ENCODE measurements at places on chromosomes 6 and 20.

GRCh38 chr20:47360297-47361056 lies 4.0 kb upstream of the ZMYND8 start:
- DNase-seq = no peak

DNA sequence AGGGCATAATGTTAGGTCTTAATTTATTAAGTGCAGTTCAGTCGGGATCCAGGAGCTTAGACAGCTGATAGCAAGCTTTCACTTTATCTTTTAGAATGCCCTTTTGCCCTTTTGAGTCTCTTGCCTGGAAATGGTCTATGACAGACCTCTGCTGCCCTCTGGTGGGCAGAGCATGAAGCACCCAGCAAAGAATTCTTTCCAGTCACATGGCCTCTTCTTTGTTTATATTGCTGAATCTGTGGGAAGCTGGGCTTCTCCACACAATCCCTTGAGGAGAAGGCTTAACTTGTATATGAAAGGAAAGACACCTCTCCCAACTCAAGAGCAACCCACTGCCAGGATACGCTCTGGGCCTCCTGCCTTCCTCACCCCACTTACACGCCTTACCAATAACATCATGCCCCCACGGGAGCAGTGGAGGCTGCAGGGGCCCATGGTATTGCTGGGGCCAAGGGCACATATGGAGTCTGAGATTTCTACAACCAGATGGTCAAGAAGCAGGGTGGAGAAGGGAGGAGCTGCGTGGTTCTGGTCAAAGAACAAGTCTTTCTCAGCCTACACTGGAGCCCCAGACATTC lies 20.4 kb downstream of the WFDC3 start:
- peak; percentile 82 for DNase-seq

GRCh38 chr6:136685540-136686108 lies 106.7 kb downstream of the MAP3K5 start:
- no peak for DNase-seq

- no peak for DNase-seq
Measured at GRCh38 chr6:43897571-43898302, 127.7 kb downstream of the VEGFA start.

GRCh38 chr20:62028384-62028783 lies 37.3 kb downstream of the TAF4 start:
- DNase-seq = no peak

DNA sequence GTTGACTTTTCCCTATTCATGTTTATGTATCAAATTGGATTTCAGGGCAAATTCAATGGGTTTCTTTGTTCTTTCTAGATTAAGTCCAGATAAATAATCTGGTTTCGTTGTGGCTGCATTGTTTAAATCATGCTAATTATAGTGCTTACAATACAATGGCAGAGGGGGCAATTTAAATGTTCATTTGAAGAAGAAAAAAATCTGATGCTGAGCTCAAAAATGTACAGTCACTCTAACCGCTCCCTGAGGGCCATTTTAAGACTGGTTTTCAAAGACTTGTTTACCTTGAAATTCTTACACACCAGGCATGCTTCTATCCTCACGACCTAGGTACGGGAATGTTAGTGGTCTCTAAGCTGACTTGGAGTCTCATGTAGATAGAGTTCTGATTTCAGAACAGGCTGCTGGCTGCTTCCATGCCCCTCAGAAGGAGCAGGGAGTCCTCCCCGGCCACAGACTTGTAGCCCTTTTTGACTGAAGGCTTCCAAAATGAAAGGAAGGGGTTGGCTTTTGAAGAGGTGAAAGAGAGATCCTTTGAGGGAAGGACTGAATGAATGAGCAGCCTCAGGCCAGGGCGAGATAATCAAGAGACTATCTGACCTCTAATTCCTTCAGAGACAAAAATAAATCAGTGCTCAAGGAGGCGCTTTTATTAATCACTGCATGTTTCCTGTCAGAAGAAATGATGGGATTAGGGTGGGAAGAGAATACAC lies 86.1 kb upstream of the ZNF217 start:
- no peak for DNase-seq

DNA sequence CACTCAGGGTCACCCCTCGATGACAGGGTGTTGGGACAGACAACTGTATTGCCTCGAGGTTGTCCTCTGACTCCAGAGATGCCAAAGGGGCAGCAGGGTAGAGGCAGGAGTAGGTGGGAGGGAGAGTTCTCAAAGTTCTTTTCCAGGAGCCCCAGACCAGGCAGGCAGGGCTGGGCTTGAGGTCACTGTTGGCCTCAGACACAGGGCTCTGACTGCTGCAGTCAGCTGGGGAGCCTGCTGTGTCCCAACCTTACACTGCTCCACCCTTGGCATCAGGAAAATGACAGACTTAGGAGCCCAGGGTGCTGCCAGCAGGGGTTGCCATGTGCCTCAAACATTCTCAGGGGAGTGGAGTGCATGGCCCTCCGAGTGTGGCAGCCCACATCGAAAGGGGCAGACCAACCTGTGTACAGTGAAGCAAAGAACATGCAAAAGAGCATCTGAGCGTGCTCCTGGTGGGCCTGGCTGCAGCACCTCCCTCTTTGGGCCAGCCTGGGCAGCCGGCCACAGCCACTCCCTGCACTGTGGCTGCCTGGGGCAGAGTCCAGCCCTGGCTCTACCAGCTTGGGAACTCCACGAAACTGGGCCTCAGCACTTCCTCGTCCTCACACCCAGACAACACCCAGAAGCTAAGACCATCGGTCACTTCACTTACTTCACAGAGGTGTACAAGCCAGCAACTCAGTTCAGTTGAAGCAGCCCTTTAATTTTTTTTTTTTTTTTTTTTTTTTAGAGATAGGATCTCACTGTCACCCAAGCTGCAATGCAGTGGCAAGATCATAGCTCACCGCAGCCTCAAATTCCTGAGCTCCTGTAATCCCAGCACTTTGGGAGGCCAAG lies 24.0 kb downstream of the C6orf132 start:
- DNase-seq = no peak

GRCh38 chr6:168088161-168089053 lies 9.4 kb upstream of the FRMD1 start:
- DNase-seq = no peak

GRCh38 chr6:167669870-167670802 lies 156.6 kb upstream of the AFDN start:
- no peak for DNase-seq

GRCh38 chr20:17902531-17903083 lies 66.0 kb downstream of the SNX5 start:
- DNase-seq = no peak

GRCh38 chr6:41647061-41647511 lies 8.8 kb downstream of the MDFI start:
- DNase-seq = no peak

DNA sequence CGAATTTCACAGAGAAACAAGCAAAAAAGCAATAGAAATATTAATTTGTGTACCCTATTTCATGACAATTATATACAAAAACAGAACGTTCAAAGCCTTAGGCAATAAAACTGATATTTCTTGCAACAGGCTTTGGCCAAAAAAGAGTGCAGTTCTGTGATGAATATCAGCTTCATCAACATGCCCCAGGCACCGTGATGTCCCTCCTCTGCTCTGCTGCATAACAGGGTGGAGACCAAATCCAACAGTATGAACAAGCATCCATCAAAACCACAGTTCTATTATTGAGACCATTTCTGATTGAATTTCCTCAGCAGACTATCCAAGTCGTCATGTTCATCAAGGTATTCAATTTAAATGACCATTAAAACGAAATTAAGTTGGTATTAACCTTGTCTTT lies 722.6 kb upstream of the NRSN1 start:
- DNase-seq = no peak

DNA sequence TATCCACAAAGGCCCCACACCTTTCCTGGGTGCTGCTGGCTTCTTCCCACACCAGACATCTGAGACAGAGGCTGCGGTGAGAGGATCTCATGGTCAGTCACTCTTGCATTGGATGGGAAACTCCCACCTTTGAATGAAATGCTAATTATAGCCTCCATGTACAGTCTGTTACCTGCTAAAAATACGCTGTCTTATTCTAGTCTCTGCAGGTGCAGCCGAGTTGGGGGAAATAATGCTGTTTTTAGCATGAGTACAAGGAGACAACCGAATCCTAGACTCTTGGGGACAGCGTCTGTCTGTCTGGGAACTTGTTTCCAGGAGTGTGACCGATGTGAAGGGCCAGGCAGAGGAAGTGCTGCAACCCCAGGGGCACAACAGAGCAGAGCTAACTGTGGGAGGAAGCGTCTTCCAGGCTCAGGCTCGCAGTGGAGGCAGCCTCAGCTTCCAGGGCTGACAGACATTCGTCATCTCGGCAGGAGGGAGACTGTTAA lies 286.2 kb downstream of the PREX1 start:
- no peak for DNase-seq

DNA sequence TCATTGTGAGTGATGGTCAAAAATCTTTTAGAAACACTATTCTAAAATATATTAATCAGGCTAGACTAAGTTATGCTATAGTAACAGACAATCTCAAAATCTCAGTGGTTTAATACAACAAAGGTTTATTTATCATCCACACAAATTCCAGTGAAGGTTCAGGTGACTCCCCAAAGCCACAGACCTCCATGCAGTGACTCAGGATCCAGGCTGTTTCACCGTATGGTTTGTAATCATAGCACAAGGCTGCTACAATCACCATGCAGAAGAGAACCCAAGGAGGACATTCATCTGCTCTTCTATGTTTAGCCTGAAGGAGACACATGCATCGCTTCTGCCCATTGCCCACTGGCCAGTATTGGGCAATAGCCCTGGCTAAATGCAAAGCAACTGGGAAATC lies 46.2 kb downstream of the BFSP1 start:
- DNase-seq = no peak

DNA sequence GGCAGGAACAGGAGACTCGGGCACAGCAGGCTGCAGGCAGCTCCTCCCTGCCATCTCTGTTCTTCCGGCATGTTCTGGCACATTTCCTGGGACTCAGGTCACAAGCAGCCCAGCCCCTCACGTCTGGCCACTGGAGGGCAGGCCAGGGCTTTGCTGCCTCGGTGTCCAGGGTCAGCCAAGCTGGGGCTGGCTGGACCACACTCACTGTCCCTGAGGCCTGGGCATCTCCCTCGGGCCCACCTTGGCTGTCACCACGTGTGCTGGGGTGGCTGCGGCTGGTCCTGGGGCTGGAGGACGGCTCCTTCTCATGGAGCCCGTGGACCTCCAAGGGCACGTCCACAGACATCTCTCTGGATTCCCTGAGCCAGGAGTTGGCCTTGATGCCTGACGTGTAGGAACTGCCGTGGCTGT lies 18.5 kb downstream of the FRMD1 start:
- no peak for DNase-seq

GRCh38 chr6:28603891-28604290 lies 78.2 kb downstream of the GPX5 start:
- no peak for DNase-seq

DNA sequence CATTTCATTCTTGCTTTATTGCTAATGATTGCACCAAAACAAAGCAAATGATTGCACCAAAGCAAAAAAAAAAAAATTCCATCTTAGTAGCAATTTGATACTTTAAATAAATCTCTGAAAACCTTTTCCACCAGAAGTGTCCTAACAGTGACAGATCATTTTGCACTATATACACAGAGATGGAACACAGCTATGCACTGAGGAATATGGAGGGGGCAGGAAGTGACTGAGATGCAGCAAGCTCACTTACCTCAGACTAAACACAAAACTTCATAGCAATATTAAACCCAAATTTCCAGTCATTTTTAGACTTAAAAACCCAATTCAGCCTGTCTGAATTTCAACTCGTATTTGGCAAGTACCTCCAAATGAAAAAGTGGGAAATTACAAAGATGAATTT lies 41.2 kb downstream of the HIVEP2 start:
- DNase-seq = peak; percentile 59

DNA sequence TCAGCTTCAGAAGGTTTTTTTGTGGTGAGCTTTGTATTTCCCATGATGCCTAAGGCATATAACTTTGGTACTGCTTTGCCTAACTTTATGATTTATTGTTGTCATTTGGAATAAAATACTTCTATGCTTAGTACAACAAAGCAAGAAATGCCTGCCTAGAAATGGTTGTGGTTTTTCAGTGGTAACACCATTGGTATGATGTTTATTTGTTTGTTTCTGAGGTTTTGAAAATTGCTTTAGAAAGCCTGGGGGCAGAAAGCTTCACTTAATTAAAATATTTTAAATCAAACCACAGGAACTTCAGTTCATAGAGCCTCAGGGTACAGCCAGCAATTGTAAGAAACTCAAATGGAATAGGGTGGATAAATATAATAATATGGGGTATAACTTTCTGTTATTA lies 351.2 kb upstream of the MAP3K7 start:
- no peak for DNase-seq

- DNase-seq = no peak
Measured at GRCh38 chr20:20761301-20761700, 48.9 kb upstream of the RALGAPA2 start.

- DNase-seq = no peak
Measured at GRCh38 chr6:121260651-121261102, 73.6 kb downstream of the TBC1D32 start.

DNA sequence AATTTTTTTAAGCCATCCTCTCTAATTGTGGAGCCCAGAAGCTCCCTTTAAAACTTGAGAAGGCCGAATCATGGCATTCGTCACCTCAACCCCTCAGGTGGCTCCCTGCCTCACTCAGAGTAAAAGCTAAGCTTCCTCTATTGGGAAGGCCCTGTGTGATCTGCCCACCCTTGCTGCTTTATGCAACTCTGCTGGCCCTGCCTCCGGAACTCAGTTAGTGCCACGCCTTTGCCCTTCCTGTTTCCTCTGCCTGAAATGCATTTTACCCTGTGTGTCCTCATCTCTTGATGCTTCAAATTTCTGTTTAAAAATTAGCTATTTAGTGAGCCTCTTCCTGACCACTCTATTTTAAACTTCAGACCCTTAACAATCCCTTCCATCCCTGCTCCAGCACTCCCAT lies 5.7 kb downstream of the PACRG start:
- DNase-seq = peak; percentile 41

DNA sequence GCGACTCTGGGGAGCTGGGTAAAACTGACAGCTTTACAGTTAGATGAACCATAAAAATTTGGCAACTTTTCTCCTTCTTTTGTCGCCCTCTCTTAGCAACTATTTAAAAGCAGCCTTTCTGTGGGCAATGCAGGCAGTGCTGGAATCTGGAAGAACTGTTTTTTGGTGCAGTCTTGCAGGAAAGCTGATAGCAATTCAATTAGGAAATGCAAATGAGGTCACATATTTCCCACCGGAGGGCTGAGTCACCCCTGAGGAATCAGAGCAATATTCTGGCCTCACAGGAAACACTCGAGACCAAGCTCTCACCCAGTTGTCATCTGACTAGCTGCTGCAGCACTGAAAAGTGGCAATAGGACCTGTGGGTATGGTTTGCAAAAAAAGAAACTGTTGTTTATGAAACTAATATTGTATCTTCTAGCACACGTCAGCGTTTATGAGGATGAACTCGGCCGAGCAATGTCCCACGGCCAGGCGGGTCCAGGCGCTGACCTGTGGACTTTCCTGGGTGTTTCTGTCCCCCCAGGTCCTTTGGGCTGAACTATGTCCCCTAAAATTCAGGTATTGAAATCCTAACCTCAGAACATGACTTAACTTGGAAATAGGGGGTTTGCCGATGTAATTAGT lies 312.3 kb downstream of the TAF4 start:
- DNase-seq = no peak

GRCh38 chr6:135129136-135129856 lies 51.8 kb upstream of the MYB start:
- peak; percentile 21 for DNase-seq
